Smooth muscle cell of the umbilical artery (primary cell): ENCODE measurements at places on chromosomes 3 and 15. TPM values are rescaled to one million over a fixed set of nuclear protein-coding genes. Genes with fewer than 3 reads are reported as not detected.

Gene CCR1
- total RNA-seq, result not detected in 2 replicates

Gene TM4SF18
- under 0.01 and 0.46 TPM in 2 replicates for total RNA-seq

Gene KCNH8
- total RNA-seq, result under 0.01 TPM in 1 of 2 replicates, not detected in the other

Gene XIRP1
- 0.05 TPM in 1 of 2 replicates, not detected in the other for total RNA-seq

Gene STRIT1
- not detected in 2 replicates for total RNA-seq

Gene SLC28A2
- total RNA-seq, result not detected in 2 replicates

Gene TMEM87A
- total RNA-seq, result 58.4 and 71.6 TPM in 2 replicates

Gene LSMEM2
- total RNA-seq, result not detected in 2 replicates

Gene IGF1R
- 30.6 and 59.5 TPM in 2 replicates for total RNA-seq

Gene NR1I2
- total RNA-seq, result 0.14 TPM in 1 of 2 replicates, not detected in the other

Gene SPRED1
- 57.9 and 86.5 TPM in 2 replicates for total RNA-seq

Gene RARB
- total RNA-seq, result 50.8 and 51.6 TPM in 2 replicates

Gene GPR62
- 0.05 TPM in 1 of 2 replicates, not detected in the other for total RNA-seq

Gene ATP1B3
- total RNA-seq, result 73.9 and 101 TPM in 2 replicates

Gene IGF2BP2
- total RNA-seq, result 40.7 and 82.7 TPM in 2 replicates

Gene GOLGA8N
- 3.5 and 4.8 TPM in 2 replicates for total RNA-seq

Gene AHSG
- total RNA-seq, result under 0.01 and 0.09 TPM in 2 replicates

Gene ZBTB47
- total RNA-seq, result 31.8 and 33.4 TPM in 2 replicates

Gene TNFSF10
- total RNA-seq, result 1.2 TPM in 1 of 2 replicates, not detected in the other

Gene TIMMDC1
- 51.8 and 69.5 TPM in 2 replicates for total RNA-seq

Gene WDR73
- 22.2 and 28.5 TPM in 2 replicates for total RNA-seq

Gene CHSY1
- total RNA-seq, result 71.3 and 76.2 TPM in 2 replicates

Gene AGBL1
- total RNA-seq, result not detected in 2 replicates

Gene MTFMT
- total RNA-seq, result 17.2 and 21.0 TPM in 2 replicates

Gene PARP14
- total RNA-seq, result 47.2 and 54.5 TPM in 2 replicates

Gene TNIK
- total RNA-seq, result 24.9 and 60.8 TPM in 2 replicates

Gene TM4SF4
- total RNA-seq, result not detected in 2 replicates

Gene KLHL25
- total RNA-seq, result 6.2 and 8.9 TPM in 2 replicates

Gene DISP2
- total RNA-seq, result 0.09 and 0.30 TPM in 2 replicates

Gene ITGA11
- total RNA-seq, result 52.5 and 166 TPM in 2 replicates

Gene BBX
- total RNA-seq, result 78.2 and 82.5 TPM in 2 replicates

Gene PCOLCE2
- total RNA-seq, result 3.9 and 29.4 TPM in 2 replicates

Gene GOLGA6L10
- total RNA-seq, result 0.30 and 0.78 TPM in 2 replicates

Gene SNX22
- total RNA-seq, result 0.28 and 0.30 TPM in 2 replicates

Gene VEPH1
- total RNA-seq, result 67.7 and 93.5 TPM in 2 replicates

Gene PATL2
- 0.30 and 0.37 TPM in 2 replicates for total RNA-seq

Gene FBXW12
- not detected in 2 replicates for total RNA-seq
